ENCODE measurements at places on chromosomes 2 and 18.

GRCh38 chr18:52903857-52904256, 563.9 kb downstream of the DCC start:
- no peak for DNase-seq

GRCh38 chr2:147016181-147016580, 828.6 kb upstream of the ACVR2A start:
- DNase-seq = no peak

DNA sequence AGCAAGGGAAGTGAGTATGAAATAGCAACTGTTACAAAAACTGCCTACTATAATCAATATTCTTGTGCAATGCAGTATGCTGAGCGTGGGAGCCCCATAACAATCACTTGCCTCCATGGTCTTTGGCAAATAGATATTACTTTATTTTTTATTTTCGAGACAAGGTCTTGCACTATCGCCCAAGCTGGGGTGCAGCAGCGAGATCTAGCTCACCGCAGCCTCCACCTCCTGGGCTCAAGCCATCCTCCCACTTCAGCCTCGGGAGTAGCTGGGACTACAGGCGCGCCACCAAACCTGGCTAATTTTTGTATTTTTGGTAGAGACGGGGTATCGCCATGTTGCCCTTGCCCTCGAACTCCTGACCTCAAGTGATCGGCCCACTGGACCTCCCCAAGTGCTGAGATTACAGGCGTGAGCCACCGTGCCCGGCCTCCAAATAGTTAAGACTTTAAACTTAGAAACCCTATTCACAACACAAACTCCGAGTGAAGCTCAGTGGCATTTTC, 1.2 kb upstream of the CCNT2 start:
- no peak for DNase-seq

- no peak for DNase-seq
Measured at GRCh38 chr2:31813016-31813415, 197.8 kb downstream of the MEMO1 start.

DNA sequence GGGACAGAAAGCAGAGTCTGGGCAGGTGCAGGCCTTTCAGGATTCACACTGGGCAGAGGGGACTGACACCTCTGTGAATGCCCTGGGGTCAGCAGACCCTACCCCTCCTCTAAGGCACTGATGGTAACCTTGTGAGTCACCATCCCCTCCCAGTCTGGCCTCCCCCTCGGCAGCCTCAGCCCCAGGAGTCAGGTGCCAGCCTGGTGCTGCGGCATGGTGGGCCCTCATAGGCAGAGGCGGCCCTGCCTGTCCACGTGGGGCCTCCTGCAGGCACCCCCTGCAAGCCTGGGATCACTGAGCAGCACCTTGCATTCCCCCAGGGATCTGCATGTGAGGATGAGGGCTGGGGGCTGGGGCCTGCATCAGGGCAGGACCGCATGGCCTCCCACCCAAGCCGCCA, 4.8 kb upstream of the GPR17 start:
- no peak for DNase-seq

DNA sequence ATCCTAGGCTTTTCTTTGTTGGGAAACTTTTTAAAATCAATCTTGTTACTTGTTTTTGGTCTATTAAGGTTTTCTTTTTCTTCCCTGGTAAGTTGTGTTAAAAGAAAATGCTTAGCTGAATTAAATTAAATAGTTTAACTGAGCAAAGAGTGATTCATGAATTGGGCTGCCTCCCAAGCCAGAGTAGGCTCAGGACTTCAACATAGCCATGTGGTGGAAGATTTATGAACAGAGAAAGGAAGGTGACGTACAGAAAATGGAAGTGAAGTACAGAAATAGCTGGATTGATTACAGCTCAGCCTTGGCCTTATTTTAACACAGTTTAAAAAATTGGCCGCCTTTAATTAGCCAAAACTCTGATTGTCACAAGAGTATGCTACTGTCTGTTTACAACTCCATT, 27.9 kb upstream of the GALNT5 start:
- DNase-seq = no peak

- DNase-seq = no peak
Measured at GRCh38 chr2:239703834-239704233, 303.0 kb upstream of the HDAC4 start.

- DNase-seq = no peak
Measured at GRCh38 chr18:63850020-63850419, 37.5 kb upstream of the SERPINB2 start.

DNA sequence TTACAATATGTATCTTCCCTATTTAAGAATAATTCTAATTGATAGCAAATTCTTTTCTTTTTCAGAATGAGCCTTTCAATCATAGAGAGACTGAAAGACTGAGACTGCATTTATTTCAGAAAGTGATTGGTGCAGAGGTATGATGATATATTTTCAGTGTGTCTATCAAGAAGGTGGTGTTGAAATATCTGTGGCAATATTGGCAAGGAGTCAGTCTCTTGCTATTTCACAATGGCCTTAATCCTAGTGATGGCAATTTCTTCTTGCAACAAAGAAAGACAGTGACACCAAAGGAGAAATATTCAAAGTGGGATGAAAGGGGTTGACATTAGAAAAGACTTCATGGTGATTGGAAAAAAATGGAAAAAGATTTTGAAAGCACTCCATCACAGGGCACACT, 21.7 kb upstream of the ZBTB14 start:
- DNase-seq = no peak

DNA sequence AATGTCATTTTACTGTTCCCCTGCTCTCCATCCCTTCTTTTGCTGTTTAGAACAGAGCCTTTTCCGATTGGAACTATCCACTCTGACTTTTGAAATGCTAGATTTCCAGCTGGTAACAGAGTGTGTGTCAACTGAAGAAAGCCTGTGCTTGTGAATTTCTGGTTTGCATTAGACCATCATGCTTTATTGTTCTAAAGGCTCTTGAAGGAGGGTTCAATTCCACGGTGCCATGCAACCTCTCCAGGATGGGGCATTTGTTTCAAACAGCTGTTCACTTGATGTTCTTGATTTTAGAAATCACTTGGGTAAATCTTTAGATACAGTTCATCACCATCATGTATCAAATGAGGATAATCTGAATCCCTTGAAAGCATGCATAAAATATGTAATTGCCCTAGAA, 156.7 kb downstream of the QPCT start:
- no peak for DNase-seq

All from omental fat pad (tissue), 4 donors.